ENCODE measurements at places on chromosomes 7 and 10. TPM values are rescaled to one million over a fixed set of nuclear protein-coding genes. Genes with fewer than 3 reads are reported as not detected.

The FFAR4 gene
- total RNA-seq, result 2.7 TPM

The AMZ1 gene
- 0.11 TPM for total RNA-seq

The RARRES2 gene
- total RNA-seq, result not detected

The POT1 gene
- total RNA-seq, result 21.6 TPM
